ENCODE measurements at places on chromosomes 13 and 19.

- no peaks in the 10 kb centered on the region for H3K36me3 ChIP-seq
- peaks cover 17% of the 10 kb centered on the region for H3K27me3 ChIP-seq
- no peak overlapping the region for H3K27ac ChIP-seq
- no peak for DNase-seq
Measured at GRCh38 chr19:30376826-30377425, 4.7 kb downstream of the ZNF536 start.

GRCh38 chr19:4861147-4861546, 6.3 kb downstream of the PLIN3 start:
- H3K27me3 ChIP-seq: no peaks in the 10 kb centered on the region
- peaks cover 2% of the 10 kb centered on the region for H3K4me1 ChIP-seq
- no peak for DNase-seq
- H3K36me3 ChIP-seq: peaks cover 78% of the 10 kb centered on the region

GRCh38 chr13:91960947-91961346, 562.5 kb downstream of the GPC5 start:
- H3K36me3 ChIP-seq: no peaks in the 10 kb centered on the region
- no peaks in the 10 kb centered on the region for H3K27me3 ChIP-seq
- no peak overlapping the region for H3K4me3 ChIP-seq
- no peak for DNase-seq
- H3K4me1 ChIP-seq: no peaks in the 10 kb centered on the region

- peaks cover 37% of the 10 kb centered on the region for H3K36me3 ChIP-seq
- peak overlapping the region; percentile 73 for H3K27ac ChIP-seq
- DNase-seq: peak; percentile 24
- peaks cover 22% of the 10 kb centered on the region for H3K4me1 ChIP-seq
Measured at GRCh38 chr19:42269478-42270345, 660 bp downstream of the CIC start.

DNA sequence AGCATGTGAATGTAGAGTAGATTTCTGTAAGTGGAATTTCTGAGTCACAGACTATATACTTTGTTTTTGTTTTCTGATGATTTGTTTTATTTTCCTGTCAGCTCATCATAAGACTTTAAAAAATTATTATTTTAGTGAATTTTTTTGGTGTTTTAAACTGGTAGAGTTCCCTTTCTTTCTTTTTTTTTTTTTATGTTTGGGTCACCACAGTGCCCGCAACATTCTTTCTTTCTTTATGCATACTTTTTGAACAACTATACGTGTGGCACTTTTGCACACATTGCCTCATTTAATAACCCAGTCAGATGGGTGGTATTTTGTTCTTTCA, 46.0 kb downstream of the WDFY2 start:
- no peaks in the 10 kb centered on the region for H3K27me3 ChIP-seq
- peaks cover 57% of the 10 kb centered on the region for H3K4me1 ChIP-seq
- peak overlapping the region; percentile 90 for H3K27ac ChIP-seq

DNA sequence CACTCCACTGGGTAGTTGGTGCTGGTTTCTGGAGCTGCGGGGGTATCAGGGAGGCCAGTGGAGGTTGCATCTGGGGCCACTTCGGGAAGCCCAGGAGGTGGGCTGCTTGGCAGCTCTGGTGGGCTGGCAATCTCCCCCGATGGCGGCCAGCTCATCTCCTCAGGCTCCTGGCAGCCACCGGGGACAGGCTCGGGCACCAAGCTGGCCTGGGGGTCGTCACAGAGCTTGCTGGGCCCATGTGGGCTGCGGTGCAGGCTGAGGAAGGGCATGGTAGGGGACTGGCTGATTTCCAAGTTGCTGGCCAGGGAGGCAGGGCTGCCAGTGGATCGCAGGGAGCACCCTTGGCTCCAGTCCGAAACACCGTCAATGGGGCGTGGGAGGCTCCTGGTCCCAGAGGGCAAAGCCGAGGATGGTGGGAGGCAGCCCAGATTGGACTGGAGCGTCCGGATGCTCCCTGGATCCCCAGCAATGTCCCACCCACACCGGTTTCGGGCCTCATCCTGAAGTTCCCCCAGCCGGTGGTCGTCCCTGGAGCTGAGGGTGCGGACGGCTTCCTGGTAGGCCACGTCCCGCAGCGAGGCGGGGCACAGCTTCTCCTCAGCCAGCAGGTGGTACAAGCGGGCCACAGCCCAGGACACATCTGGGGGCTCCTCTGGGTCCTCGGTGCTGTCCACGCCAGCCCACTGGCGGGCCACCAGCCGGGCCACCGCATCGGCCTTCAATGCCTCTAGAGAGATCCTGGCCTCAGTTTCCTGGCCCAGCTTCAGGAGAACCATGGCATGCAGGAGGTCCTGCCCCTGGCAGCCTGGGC, 13.8 kb downstream of the TICAM1 start:
- no peak overlapping the region for H3K27ac ChIP-seq
- peaks cover 29% of the 10 kb centered on the region for H3K4me1 ChIP-seq
- no peak for DNase-seq

GRCh38 chr19:44847144-44848035, 1.3 kb downstream of the NECTIN2 start:
- no peaks in the 10 kb centered on the region for H3K27me3 ChIP-seq
- peaks cover 58% of the 10 kb centered on the region for H3K36me3 ChIP-seq
- H3K4me1 ChIP-seq: peaks cover 47% of the 10 kb centered on the region
- DNase-seq: peak; percentile 77

DNA sequence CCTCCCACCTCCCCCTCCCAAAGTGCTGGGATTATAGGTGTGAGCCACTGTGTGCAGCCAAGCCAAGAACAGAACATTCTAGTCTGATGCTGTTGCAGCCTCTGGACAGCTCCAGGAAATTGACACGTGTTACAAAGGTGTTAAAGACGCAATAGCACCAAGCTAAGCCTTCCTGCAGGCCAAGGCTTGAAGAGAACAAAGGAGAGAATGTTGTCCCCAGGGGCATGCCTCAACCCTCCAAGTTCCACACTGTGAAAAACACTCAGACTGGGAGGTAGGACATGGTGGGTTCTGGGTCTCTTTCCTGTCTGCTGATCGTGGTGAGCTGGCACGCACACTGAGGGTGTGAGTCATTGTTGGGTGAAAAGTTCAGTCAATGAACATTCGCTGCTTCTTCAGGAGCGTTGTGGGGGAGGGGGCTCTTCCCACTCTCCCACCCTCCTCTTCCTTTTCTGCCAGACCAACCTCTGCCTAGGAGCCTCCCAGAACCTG, 5.3 kb upstream of the PTPRS start:
- no peaks in the 10 kb centered on the region for H3K36me3 ChIP-seq
- no peak overlapping the region for H3K4me3 ChIP-seq
- peaks cover 19% of the 10 kb centered on the region for H3K4me1 ChIP-seq
- H3K27me3 ChIP-seq: no peaks in the 10 kb centered on the region
- DNase-seq: peak; percentile 85
- no peak overlapping the region for H3K27ac ChIP-seq

GRCh38 chr13:108924541-108924940, 295.1 kb downstream of the MYO16 start:
- peaks cover 6% of the 10 kb centered on the region for H3K4me1 ChIP-seq
- DNase-seq: no peak
- no peaks in the 10 kb centered on the region for H3K36me3 ChIP-seq
- no peak overlapping the region for H3K4me3 ChIP-seq
- H3K27me3 ChIP-seq: no peaks in the 10 kb centered on the region

DNA sequence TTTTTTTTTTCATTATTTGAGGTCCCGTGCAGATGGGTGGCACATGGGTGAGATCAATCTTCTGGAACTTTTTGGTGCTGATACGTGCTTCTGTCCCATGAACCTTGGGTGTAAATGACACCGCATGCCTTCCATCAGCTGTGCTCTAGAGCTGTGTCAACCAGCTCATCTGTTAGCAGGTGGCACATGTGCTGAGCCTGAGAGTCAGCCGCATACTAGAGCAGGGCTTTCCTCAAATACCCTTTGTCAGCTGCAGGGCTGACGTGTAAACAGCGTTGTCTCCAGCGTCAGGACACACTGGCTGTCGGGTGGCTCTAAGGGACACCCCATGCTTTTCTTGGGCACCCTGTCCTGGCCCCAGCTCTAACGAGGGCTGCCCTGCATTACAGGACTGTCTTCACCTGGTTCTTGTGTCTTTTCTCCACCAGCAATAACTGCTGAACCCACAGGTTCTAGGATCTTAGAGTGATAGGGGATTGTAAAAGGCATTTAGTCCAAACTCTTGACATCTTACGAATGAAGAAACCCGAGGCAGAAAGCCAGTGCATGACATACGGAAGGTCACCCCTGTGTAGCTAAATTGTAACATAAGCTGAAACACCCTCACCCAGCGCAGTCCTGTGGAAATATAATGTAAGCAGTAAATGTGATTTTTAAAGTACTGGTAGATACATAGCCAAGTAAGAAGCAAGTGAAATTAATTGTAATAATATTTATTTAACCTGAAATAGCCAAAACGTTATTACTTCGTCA, 119.5 kb downstream of the LRCH1 start:
- DNase-seq: no peak
- peaks cover 10% of the 10 kb centered on the region for H3K36me3 ChIP-seq
- H3K4me1 ChIP-seq: peaks cover 27% of the 10 kb centered on the region
- no peaks in the 10 kb centered on the region for H3K27me3 ChIP-seq
- no peak overlapping the region for H3K4me3 ChIP-seq

DNA sequence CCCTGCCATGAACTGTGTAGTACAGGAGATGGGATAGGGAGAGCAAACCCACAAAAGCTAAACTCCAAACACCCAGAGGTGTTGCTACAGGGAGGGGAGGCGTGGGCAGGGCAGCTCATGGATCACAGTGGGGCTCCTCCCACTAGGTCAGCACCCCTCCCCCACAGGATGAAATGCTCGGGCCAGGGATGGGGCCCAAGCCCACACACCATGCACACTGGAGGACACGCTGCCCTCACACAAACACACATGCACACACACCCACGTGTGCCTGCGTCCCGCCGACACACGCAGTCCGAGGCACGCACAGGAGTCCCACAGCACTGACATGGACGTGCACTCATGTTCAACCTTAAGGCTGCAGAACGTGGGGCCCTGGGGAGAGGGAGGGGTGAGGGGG, 6.0 kb upstream of the CCNP start:
- H3K4me3 ChIP-seq: no peak overlapping the region
- H3K27me3 ChIP-seq: peaks cover 3% of the 10 kb centered on the region
- no peak overlapping the region for H3K27ac ChIP-seq

DNA sequence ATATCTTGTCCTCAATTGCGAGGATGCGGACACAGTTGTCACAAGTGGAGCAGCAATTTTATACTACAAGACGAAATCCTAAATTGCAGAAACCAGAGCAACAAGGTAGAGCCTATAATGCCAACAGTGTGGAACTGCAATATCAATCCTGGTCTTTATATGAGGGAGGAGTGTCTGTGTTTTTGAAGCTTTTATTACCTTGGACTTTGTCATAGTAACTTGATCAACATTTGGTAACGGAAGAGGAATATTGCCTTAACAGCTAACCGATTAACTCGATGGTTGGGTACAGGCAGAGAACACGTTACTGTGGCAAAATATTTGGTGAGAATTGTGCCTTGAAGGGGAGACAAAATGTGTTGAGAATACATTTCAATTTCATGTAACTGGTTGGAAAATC, 661.5 kb downstream of the FGF9 start:
- H3K4me3 ChIP-seq: no peak overlapping the region
- no peak for DNase-seq
- H3K27me3 ChIP-seq: no peaks in the 10 kb centered on the region
- no peaks in the 10 kb centered on the region for H3K36me3 ChIP-seq

- DNase-seq: no peak
- peak overlapping the region; percentile 90 for H3K27ac ChIP-seq
- 0 out of 2 replicates have a peak, but pooled peaks cover 3% of the 10 kb centered on the region for H3K4me1 ChIP-seq
- no peaks in the 10 kb centered on the region for H3K36me3 ChIP-seq
Measured at GRCh38 chr13:30615866-30616541, 1.7 kb upstream of the USPL1 start.

GRCh38 chr19:37872383-37872782, 34.0 kb downstream of the WDR87 start:
- no peaks in the 10 kb centered on the region for H3K27me3 ChIP-seq
- no peaks in the 10 kb centered on the region for H3K36me3 ChIP-seq
- H3K27ac ChIP-seq: no peak overlapping the region
- no peaks in the 10 kb centered on the region for H3K4me1 ChIP-seq

- no peak for DNase-seq
- no peaks in the 10 kb centered on the region for H3K36me3 ChIP-seq
- H3K4me1 ChIP-seq: no peaks in the 10 kb centered on the region
- H3K27ac ChIP-seq: no peak overlapping the region
- H3K4me3 ChIP-seq: no peak overlapping the region
- no peaks in the 10 kb centered on the region for H3K27me3 ChIP-seq
Measured at GRCh38 chr13:103236213-103236612, 170.0 kb upstream of the SLC10A2 start.

- H3K4me3 ChIP-seq: no peak overlapping the region
- H3K27ac ChIP-seq: no peak overlapping the region
- H3K4me1 ChIP-seq: no peaks in the 10 kb centered on the region
- no peak for DNase-seq
- 0 out of 2 replicates have a peak, but pooled peaks cover 4% of the 10 kb centered on the region for H3K36me3 ChIP-seq
Measured at GRCh38 chr13:95207769-95208366, 93.4 kb downstream of the ABCC4 start.

DNA sequence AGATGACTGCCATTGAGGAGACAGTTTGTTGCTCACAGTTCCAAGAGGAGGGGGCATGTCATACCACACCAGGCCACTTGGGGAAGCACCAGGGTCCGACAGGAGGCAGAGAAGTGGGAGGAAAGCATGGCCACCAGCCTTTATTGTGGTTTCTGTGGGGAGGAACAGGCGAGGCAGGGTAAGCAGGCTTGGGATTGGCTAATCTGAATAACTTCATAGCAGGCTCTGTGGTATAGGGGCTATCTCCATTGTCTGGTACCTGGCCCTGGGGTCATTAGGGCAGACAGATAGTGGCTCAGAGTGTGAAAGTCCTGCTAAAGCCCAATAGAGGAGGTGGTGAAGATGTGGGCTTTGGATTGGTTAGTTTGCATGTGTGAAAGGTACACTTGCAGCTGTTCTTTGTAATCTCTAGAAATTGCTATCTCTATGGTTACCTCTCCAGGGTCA, 35.5 kb downstream of the CBY2 start:
- H3K36me3 ChIP-seq: no peaks in the 10 kb centered on the region
- no peak overlapping the region for H3K27ac ChIP-seq
- DNase-seq: no peak
- no peaks in the 10 kb centered on the region for H3K4me1 ChIP-seq
- H3K4me3 ChIP-seq: no peak overlapping the region

GRCh38 chr13:30346153-30346788, 38.9 kb upstream of the KATNAL1 start:
- H3K36me3 ChIP-seq: no peaks in the 10 kb centered on the region
- no peaks in the 10 kb centered on the region for H3K27me3 ChIP-seq
- H3K4me1 ChIP-seq: 0 out of 2 replicates have a peak, but pooled peaks cover 7% of the 10 kb centered on the region
- no peak overlapping the region for H3K27ac ChIP-seq
- no peak overlapping the region for H3K4me3 ChIP-seq

GRCh38 chr13:23427342-23427843, 6.1 kb downstream of the SACS start:
- H3K36me3 ChIP-seq: no peaks in the 10 kb centered on the region
- peaks cover 19% of the 10 kb centered on the region for H3K4me1 ChIP-seq
- no peaks in the 10 kb centered on the region for H3K27me3 ChIP-seq

- no peaks in the 10 kb centered on the region for H3K27me3 ChIP-seq
- DNase-seq: no peak
- peaks cover 7% of the 10 kb centered on the region for H3K4me1 ChIP-seq
- no peaks in the 10 kb centered on the region for H3K36me3 ChIP-seq
- no peak overlapping the region for H3K27ac ChIP-seq
Measured at GRCh38 chr19:39142630-39143029, 17.0 kb downstream of the PAK4 start.

- no peak overlapping the region for H3K27ac ChIP-seq
- no peaks in the 10 kb centered on the region for H3K27me3 ChIP-seq
- DNase-seq: no peak
- H3K4me3 ChIP-seq: no peak overlapping the region
Measured at GRCh38 chr13:25281193-25281934, 5.9 kb downstream of the MTMR6 start.

- H3K4me3 ChIP-seq: no peak overlapping the region
- H3K27ac ChIP-seq: no peak overlapping the region
- H3K27me3 ChIP-seq: no peaks in the 10 kb centered on the region
- H3K36me3 ChIP-seq: no peaks in the 10 kb centered on the region
Measured at GRCh38 chr19:30634131-30634830, 262.1 kb downstream of the ZNF536 start.

All from SJSA1 (cell line).